ENCODE measurements at places on chromosomes 4 and X.

DNA sequence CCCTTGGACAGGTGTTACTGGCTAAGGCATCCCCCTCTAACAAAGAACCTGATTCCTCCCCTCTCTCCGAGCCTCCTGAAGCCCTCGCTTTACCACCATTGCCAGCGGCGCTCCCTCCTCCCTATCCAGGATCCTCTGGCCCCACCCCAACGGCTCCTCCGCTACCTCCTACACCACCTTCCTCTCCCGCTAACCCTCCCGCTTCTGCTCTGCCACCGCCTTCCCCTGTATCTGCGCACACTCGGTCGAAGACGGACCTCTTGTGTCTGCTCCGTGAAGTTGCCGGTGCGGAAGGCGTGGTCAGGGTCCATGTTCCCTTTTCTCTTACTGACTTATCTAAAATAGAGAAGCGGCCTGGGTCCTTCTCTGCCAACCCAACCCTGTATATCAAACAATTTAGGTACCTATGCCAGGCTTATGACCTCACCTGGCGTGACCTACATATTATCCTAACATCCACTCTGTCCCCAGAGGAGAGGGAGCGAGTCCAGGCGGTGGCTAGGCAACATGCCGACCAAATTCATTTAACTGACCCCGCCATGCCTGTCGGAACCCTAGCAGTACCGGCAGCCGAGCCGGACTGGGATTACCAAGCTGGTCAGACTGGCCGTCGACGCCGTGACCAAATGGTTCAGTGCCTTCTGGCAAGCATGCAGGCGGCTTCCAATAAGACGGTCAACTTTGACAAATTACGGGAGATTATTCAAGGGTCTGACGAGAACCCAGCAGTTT, 958.9 kb downstream of the RPA4 start:
- DNase-seq = no peak

DNA sequence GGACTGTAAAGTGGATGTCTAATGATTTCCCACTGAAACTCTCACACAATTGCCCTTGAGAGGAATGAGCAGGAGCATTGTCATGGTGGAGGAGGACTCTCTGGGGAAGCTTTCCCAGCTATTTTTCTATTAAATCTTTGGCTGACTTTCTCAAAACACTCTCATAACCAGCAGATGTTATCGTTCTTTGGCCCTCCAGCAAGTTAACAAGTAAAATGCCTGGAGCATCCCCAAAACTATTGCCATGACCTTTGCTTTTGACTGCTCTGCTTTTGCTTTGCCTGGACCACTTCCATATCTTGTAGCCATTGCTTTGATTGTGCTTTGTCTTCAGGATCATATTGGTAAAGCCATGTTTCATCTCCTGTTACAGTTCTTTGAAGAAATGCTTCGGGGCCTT, 120.2 kb upstream of the PDE5A start:
- DNase-seq = no peak

GRCh38 chrX:137119049-137119448, 85.3 kb upstream of the GPR101 start:
- DNase-seq = no peak

- no peak for DNase-seq
These were observed 517.4 kb downstream of the RAB28 start for GRCh38 chr4:12966726-12967125.

- DNase-seq = no peak
These were observed 57.2 kb downstream of the TRAPPC11 start for GRCh38 chr4:183716302-183716701.

- DNase-seq = no peak
These were observed 93.2 kb upstream of the DIAPH2 start for GRCh38 chrX:96591421-96591820.

GRCh38 chr4:8343262-8343966, 73.9 kb downstream of the HTRA3 start:
- DNase-seq = no peak

DNA sequence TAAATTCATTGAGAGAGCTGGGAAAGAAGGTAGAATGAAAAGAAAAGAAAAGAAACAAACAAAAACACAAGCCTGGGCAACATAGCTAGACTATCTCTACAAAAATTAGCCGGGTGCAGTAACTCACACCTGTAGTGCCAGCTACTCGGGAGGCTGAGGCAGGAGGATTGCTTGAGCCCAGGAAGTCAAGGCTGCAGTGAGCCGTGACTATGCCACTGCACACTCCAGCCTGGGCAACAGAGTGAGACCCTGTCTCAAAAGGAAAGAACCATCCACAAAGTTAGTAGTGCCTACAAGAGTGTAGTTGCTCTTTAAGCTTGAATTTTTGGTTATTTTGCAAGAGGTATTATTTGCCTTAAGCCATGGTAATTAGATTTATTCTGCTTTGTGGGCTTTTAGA, 157.7 kb downstream of the CBR4 start:
- no peak for DNase-seq

- DNase-seq = no peak
These were observed 76.7 kb upstream of the GALNT7 start for GRCh38 chr4:173091958-173092357.

- DNase-seq = no peak
These were observed 641.0 kb upstream of the FRG1 start for GRCh38 chr4:189299706-189300105.

GRCh38 chr4:55554453-55555030, 7.8 kb upstream of the CLOCK start:
- no peak for DNase-seq

DNA sequence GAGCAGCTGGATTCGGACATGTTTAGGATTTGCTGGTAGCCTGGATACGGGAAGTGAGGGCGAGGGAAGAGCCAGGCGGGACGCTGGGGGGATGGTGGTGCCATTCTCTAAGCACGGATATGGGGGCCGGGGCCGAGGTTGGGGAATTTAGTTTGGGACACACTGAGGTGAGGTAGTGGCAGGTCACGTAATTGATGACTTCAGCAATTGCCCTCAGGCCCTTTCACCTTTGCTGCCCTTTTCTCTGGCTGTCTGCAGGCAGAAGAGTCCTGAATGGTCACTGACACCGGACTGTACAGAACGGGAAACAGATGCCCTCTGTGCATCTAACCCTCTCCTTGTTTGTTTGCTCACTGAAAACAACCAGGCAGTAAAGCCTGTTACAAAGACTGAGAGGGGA, 16.9 kb upstream of the HMGB3 start:
- DNase-seq = no peak

DNA sequence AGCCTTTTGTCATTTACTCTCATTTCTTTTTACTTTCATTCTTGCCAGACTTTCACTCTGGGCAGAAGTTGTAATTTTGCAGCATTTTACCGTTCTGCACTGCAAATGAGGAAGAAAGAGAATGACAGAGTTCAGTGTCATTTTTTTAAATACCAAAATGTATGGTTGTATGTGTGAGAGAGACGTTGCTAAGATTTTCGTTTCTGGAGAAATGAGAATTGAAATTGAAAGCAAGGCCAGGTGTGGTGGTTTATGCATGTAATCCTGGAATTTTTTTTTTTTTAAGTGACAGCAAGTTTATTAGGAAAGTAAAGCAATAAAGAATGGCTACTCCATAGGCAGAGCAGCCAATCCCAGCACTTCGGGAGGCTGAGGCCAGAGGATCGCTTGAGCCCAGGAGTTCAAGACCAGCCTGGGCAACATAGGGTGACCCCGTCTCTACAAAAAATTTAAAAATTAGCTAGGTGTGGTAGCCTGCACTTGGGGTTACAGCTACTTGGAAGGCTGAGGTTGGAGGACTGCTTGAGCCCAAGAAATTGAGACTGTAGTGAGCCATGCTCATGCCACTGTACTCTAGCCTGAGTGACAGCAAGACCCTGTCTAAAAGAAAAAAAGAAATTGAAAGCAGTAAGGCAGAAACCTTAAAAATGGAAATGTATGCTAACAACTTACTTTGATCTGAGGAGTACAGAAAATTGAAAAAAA, 12.9 kb downstream of the DCK start:
- no peak for DNase-seq

DNA sequence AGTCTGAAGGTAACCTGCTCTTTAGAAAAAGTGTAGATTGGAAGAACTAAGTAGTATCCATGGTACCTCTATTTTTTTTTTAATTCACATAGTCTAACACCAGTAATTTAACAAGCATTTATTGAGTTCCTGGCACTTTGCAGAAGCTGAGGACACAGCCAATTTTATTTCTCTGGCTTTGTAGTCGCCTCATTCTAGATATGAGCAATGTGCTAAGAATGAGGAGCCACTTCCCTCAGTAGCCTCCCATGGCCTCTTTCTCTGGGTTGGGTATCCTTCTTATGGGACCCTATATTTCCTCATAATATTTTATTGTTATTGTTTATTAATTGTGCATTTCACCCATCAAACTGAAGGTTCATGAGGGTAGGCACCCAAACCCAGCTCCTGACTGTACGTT, 67.6 kb downstream of the ENPEP start:
- DNase-seq = no peak

DNA sequence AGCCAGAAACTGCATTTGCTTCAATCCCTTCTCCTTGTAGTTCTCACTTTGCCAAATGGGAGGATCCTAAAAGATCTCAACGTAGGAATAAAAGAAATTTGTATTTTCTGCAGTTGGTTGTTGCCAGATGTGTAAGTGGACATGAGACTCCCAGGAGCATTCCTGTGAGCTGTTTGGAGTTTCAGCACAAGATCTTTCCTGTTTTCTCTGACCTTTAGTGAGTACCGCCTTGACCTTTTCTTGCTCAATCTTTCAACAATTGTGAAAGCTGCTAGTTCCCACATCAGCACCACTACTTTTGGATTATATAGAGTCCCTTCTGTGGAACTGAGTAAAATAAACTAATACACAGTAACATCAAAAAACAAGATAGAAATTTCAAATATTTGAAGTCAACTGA, 683.8 kb upstream of the PABPC4L start:
- no peak for DNase-seq

DNA sequence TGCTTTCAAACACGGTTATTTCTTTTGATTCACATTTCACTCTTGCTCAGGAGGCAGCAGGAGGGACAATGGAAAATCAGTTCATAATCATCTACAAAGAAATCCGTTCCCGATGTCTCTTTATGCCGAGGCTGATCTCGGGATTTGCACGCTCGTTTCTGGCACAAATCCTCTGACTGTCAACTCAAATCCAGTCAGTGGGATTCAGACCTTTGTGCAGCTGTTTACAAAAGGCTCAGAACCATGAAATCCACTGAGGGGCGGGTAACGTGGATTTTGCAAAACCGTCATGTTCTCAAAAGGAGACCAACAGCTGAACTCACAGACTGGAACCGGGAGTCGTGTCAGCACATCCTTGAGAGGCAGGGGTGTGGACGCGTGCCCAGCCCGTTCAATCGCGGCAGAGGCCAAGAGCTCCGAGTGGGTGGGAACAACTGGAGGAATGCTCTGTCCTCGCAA, 46.4 kb downstream of the ACOX3 start:
- DNase-seq = peak; percentile 83

DNA sequence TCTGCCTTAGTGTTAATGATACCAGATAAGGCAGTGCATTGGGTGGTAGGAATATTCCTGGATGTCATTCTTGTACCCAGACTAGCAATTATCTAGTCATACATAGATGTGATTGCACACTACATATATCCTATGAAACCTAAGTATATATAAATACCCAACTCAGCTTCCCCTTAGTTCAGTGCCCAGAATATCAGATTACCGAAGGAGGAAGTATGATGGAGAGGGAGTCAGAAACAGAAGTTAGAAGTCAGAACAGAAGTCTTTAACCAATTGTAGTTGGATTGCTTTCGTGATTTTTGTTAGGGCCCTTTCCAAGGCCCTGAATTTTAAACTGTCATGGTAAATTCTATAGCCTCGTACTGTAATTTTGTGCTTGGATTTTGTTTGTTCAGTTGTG, 42.9 kb downstream of the MOB1B start:
- no peak for DNase-seq

DNA sequence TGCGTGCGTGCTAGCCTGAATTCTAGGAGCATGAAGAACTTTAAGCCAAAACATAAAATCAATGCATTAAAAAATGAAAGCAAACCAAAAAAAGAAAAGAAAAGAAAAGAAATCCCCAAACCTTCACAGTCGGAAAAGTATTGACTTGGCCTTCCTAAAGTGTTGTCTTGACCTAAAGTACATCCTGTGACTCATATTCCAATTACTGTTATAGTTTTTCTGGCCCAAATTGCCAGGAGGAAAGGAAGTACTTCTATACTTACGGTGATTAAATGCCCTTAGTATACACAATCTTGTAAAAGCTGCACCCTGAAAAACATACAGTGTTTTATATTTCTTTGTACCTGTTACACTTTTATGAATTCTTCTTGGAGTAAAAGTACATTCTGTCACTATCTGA, 512.8 kb downstream of the ANKRD50 start:
- DNase-seq = no peak

DNA sequence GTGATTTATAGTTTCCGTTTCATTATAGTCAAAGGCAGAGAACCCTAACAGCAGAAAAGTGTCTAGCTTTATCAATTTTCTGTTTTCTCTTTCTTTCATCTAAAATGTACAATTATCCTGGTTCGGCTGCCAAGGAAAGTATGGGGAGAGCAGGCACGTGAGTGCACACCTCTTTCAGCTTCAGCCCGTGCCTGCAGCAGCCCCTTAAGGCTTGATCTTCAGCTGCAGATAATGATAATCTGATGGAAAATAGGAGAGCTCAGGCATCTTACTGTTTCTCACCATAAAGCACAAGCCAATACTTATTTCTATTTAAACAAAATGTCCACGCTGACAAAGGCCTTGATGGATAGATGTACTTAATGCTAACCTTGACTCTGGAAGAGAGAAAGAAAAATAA, 334.4 kb downstream of the UNC5C start:
- DNase-seq = no peak

DNA sequence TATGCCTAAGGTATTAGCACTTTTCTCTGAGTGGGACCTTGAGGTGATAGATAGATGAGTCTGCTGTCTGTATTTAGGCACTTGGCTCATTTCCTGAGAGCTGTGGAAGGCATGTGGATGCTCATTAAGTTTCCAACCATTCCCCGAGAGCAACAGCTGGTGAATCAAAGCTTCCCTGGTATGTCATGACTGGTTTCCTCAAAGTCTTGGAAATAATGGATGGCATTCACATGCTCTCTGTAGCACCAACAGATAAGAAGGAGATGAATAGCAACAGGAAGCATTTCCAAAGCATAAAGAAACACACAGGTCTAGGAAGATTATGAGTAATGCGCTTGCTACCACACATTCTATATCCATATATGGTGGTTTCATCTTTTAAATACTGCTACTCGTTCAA, 118.3 kb upstream of the ETNPPL start:
- no peak for DNase-seq

DNA sequence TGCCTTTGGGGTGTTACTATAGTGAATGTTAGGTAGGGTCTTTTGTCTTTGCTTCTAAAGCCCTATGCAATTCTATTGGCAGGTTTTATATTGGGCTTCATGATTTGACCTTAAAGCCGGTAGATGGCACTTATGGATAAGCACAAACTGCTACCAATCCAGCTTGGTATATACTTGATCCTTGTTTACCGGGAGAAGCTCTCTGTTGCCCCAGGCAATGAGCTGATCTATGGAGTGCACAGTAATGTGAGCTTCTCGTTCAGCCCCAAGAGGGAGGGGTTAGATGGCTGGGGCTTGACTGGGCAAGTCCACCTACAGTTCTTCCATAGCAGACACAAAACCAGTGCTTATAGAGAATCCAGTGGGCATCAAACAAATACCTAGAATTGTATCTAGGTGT, 287.2 kb upstream of the CT83 start:
- DNase-seq = no peak

GRCh38 chr4:152117933-152118507, 357.2 kb upstream of the GATB start:
- DNase-seq = peak; percentile 42

GRCh38 chrX:127276326-127276725, 456.8 kb downstream of the PRR32 start:
- no peak for DNase-seq
